Activated CD4-positive, alpha-beta T cell treated with anti-CD3 and anti-CD28 coated beads for 36 hours (primary cell): ENCODE measurements at places on chromosomes 7 and 10. TPM values are rescaled to one million over a fixed set of nuclear protein-coding genes. Genes with fewer than 3 reads are reported as not detected.

GRCh38 chr7:157616426-157616825, 279.6 kb downstream of the DNAJB6 start:
- no peak for DNase-seq
- no peak overlapping the region for H3K4me3 ChIP-seq
- H3K4me1 ChIP-seq = peaks cover 10% of the 10 kb centered on the region
- no peaks in the 10 kb centered on the region for H3K27me3 ChIP-seq

DNA sequence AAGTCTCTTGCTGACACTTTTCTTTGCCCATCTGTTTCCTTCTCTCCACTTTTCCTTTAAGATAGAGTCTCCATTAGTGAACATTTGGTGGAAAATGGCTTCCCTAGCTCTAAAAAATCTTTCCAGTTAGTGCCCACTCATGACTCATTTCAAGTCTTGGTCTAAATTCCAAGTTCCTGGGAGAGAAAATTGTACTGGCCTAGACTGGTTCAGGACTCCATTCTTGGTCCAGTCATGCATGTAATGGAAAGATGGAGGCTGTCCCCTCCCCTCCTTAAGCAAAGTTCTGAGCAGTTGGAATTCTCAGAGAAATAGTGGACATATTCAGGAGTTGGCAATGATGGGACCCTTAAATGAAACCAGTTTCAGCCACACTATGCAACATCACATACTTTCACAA, 3.8 kb upstream of the ALDH18A1 start:
- peaks cover 10% of the 10 kb centered on the region for H3K36me3 ChIP-seq
- H3K27ac ChIP-seq = no peak overlapping the region
- peaks cover 15% of the 10 kb centered on the region for H3K4me1 ChIP-seq
- H3K4me3 ChIP-seq = no peak overlapping the region

DNA sequence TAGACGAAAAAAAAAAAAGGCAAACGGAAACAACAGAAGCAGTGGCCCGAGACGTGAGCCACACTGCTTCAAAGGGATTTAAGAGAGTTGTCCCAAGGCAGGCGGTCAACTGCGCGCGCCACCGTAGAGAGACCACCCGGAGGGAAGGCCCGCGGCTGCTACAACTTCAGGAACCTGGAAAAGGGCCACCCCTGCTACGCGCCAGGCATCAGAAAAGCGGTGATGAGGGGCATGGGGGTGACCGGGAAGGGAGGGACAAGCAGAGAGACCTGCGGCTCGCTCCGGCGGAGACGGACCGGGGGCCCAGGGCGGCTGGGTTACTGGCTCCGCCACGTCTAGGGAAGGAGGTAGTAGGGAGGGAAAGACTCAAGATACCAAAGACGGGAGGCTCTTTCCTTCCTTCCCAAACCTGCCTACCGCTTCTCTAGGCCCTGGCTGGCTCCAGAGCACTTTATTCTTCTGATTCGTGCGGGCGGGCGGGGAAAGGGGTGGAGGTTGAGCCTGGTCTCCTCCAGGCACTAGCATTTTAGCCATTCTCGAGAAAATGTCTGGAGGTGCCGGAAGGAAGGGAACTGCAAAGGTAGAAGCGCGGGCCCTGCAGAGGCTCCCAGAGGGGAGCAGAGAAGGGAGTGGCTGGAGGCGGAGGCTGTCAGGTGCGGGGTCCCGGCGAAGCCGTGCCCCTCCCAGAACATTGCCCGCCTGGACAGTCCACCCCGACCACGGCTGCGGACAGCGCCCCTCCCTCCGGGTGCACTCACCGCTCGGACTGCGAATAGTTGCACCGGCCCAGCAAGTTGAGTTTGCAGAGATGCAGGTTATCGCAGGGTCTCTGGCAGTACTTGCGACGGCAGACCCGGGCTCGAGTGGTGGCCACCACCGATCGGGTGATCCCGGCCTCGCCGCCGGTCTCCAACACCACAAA, 993 bp downstream of the ZC3HAV1 start:
- H3K36me3 ChIP-seq = peaks cover 46% of the 10 kb centered on the region
- H3K27me3 ChIP-seq = no peaks in the 10 kb centered on the region
- H3K27ac ChIP-seq = peak overlapping the region; percentile 96
- H3K4me1 ChIP-seq = peaks cover 32% of the 10 kb centered on the region
- DNase-seq = peak; percentile 54
- peak overlapping the region; percentile 99 for H3K4me3 ChIP-seq

DNA sequence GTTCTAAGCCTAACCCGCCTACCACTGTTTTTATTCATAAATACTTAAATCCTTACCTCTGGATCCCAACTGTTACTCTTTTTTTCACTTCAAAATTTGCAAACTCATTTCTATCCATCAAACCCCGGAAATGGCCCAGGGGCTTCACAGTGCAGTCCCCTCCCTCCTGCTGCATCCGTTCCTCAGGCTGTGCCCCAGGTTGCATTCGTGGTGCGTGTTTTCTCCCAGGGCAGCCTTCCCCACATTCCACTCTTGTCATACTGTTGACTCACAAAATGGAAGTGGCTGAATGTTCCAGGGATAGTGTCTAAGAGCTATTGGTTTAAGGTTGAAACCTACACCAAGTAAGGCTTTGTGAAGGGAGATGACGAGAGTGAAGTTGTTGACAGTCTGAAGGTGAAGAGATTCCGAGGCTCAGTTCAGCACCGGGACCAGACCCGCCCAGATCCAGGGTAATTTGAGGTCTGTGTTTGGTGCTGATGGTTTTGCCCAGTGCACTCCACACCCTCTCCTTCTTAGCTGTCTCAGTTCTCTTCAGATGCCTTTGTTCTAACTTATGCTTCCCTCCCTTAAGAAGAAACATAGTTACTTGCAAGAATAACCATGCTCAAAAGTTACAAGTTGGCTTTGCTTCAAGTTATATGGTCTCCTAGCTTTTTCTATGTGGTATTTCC, 7.7 kb downstream of the INSIG1 start:
- DNase-seq = no peak
- no peaks in the 10 kb centered on the region for H3K27me3 ChIP-seq
- H3K36me3 ChIP-seq = peaks cover 77% of the 10 kb centered on the region
- peaks cover 39% of the 10 kb centered on the region for H3K4me1 ChIP-seq
- H3K4me3 ChIP-seq = no peak overlapping the region

DNA sequence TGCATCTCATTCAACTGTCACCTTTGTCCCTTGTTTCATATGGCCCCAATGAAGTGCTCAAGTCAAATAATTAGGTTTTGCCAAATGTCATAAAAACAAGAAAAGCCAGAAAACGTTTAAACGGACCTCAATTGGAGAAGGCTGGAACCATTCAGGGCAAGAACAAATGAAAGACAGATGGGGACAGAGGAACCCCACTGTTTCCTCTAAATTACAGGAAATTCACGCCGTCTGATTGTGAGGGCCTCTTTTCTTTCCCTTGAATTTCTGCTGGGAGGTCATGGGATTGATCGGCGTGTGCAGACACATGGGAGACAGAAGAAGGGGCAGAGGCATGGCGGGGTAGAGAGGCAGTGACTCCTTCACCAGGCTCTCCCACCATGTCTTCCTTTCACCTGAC, 656.4 kb downstream of the KCNMA1 start:
- H3K27me3 ChIP-seq = peaks cover 2% of the 10 kb centered on the region
- H3K27ac ChIP-seq = no peak overlapping the region
- no peaks in the 10 kb centered on the region for H3K4me1 ChIP-seq
- H3K36me3 ChIP-seq = no peaks in the 10 kb centered on the region
- H3K4me3 ChIP-seq = no peak overlapping the region

GRCh38 chr10:49679480-49679893, at the start of gene C10orf53:
C10orf53 (plus strand) TSS chr10:49679651; CDS start chr10:49679698, 47 bp downstream.
- H3K27me3 ChIP-seq = peaks cover 38% of the 10 kb centered on the region
- H3K4me1 ChIP-seq = peaks cover 5% of the 10 kb centered on the region
- H3K36me3 ChIP-seq = no peaks in the 10 kb centered on the region
- H3K4me3 ChIP-seq = no peak within 1 kb of the TSS

GRCh38 chr7:16027396-16027795, 340.9 kb upstream of the MEOX2 start:
- H3K4me3 ChIP-seq = no peak overlapping the region
- DNase-seq = no peak
- H3K27me3 ChIP-seq = peaks cover 3% of the 10 kb centered on the region
- H3K27ac ChIP-seq = no peak overlapping the region

GRCh38 chr10:79245539-79246208, 101.6 kb upstream of the PPIF start:
- peak overlapping the region; percentile 83 for H3K4me3 ChIP-seq
- H3K36me3 ChIP-seq = peaks cover 18% of the 10 kb centered on the region
- peaks cover 76% of the 10 kb centered on the region for H3K4me1 ChIP-seq
- DNase-seq = no peak

The CREB3L2 gene
- 24.4 TPM for total RNA-seq

The CCDC7 gene
- 9.0 TPM for total RNA-seq

The POU6F2 gene
- not detected for total RNA-seq
